T-helper 2 cell (primary cell): ENCODE measurements at places on chromosomes 6 and 20.

- DNase-seq = no peak
Observed at GRCh38 chr6:35677456-35677855, 11.3 kb downstream of the FKBP5 start.

- no peak for DNase-seq
Observed at GRCh38 chr20:34675561-34675960, 1.3 kb downstream of the PIGU start.

DNA sequence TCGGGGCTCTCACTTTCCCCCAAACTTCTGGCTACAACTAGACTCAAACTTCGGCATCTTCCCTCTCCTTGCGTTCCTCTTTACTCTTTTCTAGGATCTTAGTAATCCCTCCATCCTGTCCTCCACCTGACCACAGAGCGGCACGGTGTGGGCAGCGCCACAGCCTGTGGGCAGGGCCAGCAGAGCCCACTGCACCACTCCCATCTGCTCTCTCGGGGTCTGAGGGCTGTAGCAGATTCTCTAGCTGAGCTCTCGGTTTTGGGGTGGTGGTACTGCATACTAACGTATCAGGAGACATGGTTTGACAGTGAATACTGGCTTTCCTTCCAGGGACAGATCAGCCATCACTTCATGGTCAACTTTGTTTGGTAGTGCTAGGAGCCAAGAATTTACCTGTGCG is 57.4 kb downstream of the EZR start:
- DNase-seq = no peak

GRCh38 chr20:50470264-50470858 is 39.8 kb upstream of the PTPN1 start:
- DNase-seq = no peak

DNA sequence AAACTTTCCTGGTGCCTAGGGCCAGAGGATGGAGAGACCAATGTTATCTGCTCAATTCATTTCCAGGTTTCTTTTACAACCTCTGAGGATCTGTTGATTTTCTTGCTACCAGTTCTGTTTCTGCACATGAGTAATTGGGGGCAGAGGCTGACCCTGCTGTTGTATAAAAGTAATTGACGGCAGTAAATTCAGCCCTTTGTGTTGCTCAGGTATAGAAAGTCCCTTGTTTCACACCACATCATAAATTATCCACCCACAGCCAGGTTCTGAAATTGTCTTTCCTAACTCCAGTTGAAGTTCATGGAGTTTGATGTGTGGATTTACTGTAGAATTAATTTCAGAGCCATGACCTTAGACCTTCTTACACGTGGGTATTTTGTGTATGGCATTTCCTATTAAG is 107.4 kb upstream of the GRIK2 start:
- no peak for DNase-seq

DNA sequence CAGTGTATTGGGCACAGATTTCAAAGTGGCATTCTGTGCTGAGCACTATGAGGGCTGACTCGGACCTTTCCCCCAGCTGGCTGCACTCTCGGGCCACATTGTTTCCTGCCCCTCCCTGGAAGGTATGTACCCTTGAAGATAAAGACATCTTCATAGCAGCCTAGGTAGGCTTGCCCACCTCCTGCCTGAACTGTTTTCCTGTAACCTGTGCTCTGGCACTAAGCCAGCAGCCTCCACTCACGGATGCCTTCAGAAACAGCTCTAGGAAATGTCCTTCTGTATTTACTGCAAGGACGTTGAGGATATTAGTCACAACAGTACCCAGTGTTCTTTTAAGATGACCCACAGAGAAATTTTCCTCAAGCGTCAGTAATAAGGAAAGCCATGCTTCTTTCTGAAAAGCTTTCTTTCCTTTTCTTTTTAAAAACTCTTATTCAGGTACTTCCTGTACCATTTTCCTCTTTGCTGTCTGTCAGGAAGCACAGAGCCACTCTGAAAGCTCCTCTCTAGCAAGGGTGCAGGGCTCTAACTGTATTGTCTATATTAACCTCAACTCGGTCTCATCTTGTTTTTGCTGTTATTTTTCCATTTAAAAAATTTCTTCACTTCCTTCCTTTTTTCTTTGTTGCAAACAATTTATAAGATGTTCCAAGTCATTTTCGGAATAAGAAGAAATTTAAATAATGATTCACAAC is 43.5 kb downstream of the TTI1 start:
- no peak for DNase-seq

DNA sequence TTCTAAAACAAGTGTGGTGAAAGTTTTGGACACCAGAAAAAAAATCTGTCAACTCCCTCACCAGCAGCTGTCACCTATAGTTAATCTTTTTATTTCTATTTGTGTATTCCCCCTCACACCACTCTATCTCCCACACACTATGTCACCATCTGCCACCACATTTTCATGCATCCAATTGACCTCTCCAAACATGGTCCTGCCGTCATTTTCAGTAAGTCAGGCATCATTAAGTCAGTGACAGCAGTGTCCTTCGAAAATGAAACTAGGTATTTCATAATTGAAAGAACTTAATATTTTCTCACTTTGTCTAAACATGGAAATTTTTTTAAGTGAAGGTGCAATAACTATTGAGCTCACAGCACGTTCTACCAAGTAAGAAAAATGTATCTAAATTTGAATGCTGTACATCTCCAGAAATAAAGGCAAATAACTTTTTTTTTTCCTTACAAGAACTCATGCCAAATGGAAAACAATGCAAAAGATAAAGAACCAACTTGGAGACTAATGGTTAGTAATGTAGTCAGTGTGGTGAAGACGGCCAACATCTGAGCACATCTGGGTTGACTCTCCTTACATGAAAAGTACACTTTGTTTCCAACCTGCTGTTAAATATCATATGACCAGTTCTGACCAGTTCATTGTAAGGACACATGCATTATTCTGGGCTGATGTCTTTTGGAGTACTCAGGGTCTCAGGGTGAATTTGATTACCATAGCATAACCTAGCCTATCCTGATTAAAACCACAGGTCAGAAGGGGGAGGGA is 623.3 kb upstream of the MANEA start:
- DNase-seq = no peak

GRCh38 chr6:161918109-161918531 is 644.3 kb upstream of the AGPAT4 start:
- DNase-seq = no peak

DNA sequence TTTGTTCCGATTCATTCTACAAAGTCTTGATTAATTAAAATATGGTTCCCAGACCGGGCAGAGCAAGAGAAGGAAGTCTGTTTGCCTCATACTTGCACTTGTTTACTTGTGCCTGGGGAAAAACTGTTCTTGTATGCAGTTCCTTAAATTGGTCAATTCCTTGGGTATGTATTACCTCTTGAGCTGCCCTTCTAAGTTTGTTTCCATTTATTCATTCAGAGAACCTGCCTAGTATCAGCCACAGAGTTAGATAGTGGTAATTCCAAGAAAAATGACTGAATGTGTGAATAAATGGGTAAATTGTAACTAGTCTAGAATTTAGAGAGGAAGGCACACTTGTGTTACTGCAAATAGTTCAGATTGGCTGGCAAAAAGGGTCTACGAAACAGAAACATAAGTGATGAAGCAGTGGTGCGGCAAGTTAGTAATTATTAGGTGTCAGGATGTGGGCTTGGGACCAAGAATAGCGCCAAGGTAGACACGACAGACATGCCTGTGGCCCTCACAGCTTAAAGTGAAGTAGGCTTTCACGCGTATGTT is 525 bp upstream of the MAK start:
- DNase-seq = no peak

- no peak for DNase-seq
Observed at GRCh38 chr20:58669287-58670006, 18.4 kb downstream of the STX16 start.

DNA sequence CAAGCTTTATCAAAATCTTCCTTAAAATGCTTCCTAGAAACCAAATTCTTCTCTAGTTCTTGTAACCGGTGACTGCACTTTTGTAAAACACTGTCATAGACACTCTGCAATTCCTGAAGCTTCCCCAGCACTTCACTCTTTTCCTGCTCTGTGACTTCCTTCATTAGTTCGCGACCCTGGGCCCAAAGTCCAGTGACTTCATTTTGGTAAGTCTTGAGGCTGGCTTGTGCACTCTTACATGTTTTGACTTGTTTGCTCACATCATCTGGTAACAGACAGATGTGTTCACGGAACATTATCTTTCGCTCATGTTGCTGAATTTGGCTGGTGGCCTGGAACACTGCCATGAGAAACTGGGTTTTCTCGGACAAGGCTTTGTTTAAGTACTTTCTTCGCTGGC is 306.2 kb downstream of the SYNE1 start:
- no peak for DNase-seq

DNA sequence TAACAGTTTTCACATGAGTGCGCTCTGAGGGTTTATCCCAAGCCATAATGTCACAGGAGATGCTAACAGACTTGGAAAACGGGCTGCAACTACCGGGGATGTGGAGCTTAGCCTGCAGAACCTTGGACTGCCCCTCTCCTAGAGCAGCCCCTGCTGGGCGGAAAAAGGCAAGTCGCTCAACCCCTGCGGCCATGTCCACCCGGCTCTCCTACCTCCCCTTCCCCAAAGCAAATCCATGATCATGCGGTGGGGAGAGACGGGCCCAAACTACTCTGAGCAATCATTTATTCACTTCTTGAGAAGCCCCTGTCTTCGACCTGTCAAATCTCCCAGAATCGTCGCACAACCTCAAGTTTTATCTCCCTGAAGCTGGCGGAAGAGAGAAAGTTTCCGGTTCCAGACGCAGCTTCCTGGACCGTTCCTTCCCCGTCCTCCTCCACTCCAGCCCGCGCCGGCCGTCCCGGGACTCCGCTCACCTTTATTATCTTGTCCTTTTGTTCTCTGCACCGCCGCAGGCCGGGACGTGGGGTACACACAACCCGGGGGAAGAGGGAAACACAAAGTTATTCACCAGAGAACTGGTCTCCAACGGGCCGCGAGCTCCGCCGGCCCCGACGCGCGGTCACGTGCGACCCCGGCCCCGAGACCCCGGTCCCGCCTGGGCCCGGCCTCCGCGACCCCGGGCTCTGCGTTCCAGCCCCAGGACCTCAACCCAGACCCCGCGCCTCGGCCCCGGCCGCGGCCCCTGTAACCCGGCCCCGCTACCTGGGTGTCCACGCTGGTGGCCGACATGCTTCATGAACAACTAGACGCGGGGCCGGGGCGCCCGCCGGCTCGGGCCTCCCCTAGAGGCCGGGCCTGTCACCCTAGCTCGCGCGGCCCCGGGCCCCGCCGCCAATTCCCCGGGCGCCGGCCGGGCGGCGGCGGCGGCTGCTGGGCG is 560 bp downstream of the YTHDF1 start:
- DNase-seq = no peak

DNA sequence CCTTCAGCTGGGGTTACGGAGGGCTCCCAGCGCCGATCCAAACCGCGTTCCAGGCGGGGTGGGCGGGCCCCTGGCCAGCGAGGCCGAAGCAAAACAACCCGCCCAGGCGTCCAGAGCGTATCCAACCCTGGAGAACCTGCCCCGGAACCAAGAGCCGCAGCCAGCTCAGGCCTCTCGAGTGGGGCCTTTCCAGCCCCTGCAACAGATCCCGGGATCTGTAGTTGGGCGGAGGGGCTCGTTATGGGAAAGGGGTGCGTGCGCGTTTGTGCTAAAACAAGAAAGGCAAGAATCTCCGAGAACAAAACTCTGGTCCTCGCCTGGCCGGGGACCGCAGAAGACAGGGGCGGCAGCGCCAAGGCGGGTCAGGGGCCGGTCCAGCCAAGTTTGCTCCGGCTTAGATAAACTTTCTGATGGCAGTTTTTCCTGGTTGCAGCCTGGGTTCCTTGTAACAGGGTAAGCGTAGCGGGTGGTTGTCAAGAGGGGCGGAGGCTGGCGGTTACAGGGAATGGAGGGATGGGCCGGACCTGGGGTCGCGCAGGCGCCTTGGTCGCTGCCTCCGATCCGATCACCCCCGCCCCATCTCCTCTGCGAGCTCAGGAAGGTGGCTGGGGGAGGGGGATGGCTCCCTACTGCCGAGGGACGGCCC is 448 bp upstream of the RIN2 start:
- DNase-seq = no peak

- DNase-seq = no peak
Observed at GRCh38 chr6:127192911-127193541, 73.6 kb upstream of the RNF146 start.

DNA sequence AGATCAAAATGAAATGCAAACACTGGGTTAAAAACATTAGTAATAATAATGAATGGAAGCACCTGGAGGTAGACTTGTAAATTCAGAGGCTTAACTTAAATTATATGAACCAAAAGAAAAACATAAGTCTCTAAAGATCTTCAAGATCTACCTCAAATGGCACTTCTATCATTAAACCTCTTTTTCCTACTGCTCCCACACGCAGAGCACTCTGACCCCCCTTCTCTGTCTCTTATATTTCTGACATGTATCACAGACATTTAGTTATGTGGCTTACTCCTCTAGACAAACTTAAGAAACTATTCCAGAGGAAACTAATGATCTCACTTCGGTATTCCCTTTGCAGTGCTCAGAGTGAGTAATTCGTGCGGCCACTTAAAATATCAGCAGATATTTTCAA is 1.1 kb downstream of the TBC1D32 start:
- no peak for DNase-seq

- no peak for DNase-seq
Observed at GRCh38 chr6:143555071-143555492, 43.6 kb upstream of the FUCA2 start.

DNA sequence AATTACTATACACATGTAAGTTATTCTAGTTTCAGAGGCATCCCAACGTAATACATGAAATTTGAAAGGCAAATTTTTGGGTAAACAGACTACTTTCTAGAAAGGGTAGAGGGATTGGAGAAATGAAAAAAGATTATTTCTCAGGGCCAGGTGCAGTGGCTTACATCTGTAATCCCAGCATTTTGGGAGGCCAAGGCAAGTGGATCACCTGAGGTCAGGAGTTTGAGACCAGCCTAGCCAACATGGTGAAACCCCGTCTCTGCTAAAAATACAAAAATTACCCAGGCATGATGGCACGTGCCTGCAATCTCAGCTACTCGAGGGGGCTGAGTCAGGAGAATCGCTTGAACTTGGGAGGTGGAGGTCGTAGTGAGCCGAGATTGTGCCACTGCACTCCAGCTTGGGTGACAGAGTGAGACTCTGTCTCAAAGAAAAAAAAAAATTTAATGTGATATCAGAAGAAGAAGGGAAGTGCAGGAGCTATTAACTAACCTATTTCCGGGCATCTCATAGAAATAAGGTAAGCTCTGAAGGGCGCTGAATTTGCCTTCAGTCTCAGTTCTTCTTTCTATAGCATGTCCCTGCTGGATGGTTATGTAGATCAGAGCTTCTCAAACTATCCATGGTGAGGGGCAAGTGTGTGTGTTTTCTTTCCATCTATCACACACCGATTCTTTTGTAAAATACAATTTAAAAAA is 100.3 kb upstream of the MTHFD1L start:
- no peak for DNase-seq

- no peak for DNase-seq
Observed at GRCh38 chr20:44649126-44649525, 2.4 kb downstream of the ADA start.

- no peak for DNase-seq
Observed at GRCh38 chr6:142934106-142934505, 10.9 kb downstream of the HIVEP2 start.
